NCI-H2029 (cell line): ENCODE measurements at places on chromosomes 6 and 20.

- DNase-seq = no peak
Measured at GRCh38 chr6:21098744-21099143, 494.8 kb upstream of the SOX4 start.

DNA sequence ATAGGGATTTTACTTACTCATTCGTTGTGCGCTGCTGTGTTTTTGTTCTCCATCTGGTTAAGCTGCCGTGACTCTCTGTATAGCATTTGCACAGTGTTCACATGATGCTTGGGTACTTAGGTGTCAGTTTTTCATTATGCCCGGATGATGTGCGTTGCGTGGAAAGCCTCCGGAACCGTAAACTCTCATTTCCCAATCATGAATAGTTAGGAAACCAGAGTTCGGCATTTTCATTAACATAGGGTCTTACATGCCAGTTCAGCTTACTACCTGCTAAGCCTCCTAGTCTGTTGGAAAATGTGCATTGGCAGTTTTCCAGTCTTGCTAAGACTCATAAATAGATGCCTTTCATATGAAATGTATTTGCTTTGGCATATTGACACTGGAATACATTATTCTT, 483.4 kb upstream of the FLRT3 start:
- DNase-seq = peak; percentile 3

- no peak for DNase-seq
Measured at GRCh38 chr6:42012501-42013133, 37.7 kb upstream of the TAF8 start.

DNA sequence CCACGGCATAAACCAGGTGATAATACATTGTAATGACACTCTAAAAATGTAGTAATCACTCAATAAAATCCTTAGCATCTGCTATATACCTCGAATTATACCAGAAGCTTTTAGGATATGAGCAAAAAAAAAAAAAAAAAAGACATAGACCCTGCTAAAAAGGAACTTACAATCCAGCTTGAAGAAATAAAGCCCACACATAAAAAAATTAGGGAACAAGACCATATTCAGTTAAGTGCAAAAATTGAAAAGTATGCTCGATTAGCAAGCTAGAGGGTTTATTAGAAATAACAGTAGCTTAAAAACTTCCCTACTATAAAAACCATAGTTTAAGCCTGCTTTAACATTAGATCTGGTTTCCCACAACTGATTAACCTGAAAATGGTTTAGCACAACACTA, 135.6 kb downstream of the GMPR start:
- DNase-seq = no peak

DNA sequence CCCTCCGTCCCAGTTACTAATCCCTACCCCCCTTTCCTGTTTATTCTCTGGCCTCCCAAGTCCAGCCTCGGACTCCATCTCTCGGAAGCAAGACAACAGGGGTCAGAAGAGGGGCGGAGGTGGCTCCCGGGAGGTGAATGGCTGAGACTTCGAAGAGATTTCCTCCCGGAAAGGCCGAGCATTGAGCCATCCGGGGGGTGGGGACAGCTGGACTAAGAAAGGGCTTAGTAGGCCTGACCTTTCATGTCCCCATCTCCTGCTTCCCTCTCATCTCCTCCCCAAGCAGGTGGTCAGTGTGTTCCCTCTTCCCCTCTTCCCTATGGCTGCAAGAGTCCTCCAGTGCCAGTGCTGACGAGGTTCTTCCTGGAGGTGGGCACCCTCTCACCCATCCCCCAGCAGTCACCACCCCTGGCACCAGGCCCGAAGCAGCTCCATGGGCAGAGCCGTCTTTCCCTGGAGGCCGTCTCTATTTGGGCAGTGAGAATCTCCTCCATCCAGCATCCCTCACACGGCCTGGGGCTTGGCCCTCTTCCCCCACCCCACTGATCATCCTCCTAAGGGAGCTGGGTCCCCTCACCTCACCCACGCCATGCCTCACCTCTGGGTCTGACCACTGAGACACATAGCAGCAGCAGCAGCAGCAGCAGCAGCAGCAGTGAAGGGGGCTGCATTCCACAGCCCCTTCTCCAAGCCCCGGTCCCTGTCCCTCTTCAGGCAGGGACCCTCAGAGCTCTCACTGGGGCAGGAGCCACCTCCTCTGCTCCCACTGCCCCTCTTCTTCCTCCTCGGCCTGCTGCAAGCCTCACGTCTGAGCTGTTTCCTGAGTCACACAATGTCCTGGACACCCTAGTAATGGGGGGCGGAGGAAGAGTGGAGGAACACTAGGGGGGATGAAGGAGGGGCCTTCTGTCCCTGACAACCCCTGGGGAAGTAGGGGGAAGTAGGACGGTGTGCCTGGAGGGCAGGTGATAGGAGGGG, at the start of gene NOTCH4:
Gene NOTCH4 (minus strand): TSS at position 810 of the 978 bp plus-strand sequence. CDS start 139 bp downstream, at position 671.
- DNase-seq = no peak

DNA sequence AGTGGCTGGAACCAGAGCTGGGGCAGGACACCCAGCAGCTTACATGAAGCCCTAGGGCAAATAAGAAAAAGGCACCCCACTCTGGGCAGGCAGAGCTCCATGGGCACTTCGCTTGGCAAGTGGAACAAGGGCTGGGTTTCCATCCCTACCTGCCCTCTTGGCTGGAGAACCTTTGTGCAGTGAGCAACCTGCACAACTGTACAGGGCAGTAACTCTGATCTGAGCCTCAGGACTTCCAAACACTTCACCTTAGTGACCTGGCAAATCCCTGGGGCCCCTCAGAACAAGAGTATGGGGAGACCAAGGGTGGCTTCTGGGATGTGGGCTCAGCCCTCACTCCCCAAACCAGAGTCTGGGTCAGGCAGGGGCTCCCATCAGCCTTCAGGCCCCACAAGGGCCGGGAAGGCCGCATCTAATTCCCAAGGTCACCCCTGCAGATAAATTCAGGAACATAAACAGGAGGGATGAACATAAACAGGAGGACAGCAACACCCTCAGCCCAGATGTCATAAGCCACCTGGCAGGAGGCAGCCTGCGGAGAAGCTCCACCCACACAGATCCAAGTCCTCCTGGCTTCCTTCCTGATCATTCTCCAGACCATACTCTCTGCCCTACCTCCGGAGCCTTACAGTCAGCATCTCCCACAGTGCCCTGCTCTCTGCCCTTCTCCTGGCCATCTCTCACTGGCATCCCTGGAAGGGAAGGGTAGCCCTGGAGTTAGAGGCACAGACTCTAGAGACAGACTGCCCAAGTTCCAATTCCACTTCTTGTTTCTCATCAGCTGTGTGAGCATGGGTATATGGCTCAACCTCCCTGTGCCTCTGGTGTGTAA, 37.5 kb downstream of the HNF4A start:
- no peak for DNase-seq

GRCh38 chr20:35840421-35840820, 68.6 kb downstream of the PHF20 start:
- DNase-seq = no peak

DNA sequence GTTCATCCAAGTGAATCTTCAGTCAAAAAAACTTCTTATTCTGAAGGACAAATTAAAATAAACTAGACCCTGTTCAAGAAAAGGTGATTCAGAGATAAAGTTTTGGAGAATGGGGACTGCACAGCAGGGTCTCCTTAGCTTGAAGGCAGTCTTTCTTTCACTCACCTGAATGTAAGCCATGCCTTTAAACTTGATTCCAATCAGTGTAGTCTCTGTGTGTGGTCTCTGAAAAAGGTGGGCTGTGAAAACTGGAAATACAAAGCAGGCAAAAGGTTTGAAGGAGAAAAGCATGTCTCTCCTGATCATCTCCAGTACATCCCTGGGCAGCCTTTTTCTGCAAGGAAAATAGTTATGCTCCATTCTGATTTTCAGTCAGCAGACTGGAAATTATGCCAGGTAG, 188.0 kb upstream of the SASH1 start:
- DNase-seq = no peak

DNA sequence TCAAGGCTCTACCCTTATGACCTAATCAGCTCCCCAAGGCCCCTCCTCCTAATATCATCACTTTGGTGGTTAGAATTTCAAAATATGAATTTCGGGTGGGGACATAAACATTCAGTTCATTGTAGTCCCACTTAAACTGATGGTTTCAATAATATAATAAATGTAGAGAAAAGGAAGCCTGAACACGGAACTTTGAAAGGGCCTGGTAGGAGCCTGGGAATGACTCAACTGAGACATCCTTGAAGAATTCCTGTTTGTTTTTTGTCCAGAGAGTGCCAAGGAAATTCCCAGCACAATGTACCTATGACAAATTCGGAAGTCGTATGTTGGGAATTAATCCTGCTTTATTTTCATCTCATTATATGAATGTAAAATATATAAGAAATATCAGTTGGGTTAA, 457.9 kb downstream of the PLCB1 start:
- no peak for DNase-seq

GRCh38 chr6:11215773-11216172, 16.7 kb downstream of the NEDD9 start:
- no peak for DNase-seq

GRCh38 chr6:24974182-24975171, 38.7 kb upstream of the RIPOR2 start:
- DNase-seq = no peak

GRCh38 chr6:9710574-9710973, 704.3 kb downstream of the TFAP2A start:
- no peak for DNase-seq

DNA sequence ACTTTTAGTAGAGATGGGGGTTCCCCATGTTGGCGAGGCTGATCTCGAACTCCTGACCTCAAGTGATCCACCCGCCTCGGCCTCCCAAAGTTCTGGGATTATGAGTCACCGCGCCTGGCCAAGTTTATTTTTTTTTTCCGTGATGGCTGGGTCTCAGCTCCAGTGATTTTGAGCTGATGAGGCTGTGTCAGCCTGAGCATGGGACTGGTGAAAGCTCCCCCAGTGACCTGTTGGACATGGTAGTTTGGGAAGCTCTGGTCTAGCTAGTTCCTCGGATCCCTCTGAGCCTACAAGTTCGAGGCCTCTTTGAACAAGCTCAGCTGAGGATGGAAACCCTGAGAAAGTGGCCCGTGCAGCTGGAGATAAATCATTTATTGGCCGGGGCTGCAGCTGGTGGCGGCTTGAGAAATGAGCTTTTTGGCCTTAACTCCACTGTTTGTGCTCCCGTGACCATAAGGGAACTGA, 126.8 kb downstream of the SNX5 start:
- DNase-seq = no peak
